ENCODE measurements at places on chromosomes 6 and 20.

- no peak for DNase-seq
Measured at GRCh38 chr6:126232671-126233070, 107.2 kb upstream of the CENPW start.

- DNase-seq: no peak
Measured at GRCh38 chr6:107713563-107713962, 110.5 kb downstream of the SCML4 start.

GRCh38 chr20:46622165-46622564 is 29.1 kb downstream of the SLC13A3 start:
- DNase-seq: no peak

DNA sequence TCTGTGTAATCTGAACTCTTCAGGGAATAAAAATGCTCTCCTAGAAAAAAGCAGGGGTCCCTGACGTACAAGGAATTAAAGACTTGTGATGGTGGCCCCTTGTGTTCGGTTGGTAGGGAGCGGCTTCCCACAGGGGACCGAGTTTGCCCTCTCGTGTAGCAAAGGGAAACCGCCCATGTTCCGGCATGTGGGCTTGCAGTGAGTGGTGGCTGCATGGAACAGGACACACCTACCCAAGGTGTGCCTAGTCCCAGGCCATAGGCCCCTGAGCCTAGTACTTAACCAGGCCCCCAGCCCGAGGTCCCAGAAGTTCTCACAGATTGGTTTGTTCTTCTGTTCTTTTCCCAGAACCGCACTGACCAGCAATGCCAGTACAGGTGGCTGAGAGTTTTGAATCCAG is 15.5 kb downstream of the MYBL2 start:
- no peak for DNase-seq

DNA sequence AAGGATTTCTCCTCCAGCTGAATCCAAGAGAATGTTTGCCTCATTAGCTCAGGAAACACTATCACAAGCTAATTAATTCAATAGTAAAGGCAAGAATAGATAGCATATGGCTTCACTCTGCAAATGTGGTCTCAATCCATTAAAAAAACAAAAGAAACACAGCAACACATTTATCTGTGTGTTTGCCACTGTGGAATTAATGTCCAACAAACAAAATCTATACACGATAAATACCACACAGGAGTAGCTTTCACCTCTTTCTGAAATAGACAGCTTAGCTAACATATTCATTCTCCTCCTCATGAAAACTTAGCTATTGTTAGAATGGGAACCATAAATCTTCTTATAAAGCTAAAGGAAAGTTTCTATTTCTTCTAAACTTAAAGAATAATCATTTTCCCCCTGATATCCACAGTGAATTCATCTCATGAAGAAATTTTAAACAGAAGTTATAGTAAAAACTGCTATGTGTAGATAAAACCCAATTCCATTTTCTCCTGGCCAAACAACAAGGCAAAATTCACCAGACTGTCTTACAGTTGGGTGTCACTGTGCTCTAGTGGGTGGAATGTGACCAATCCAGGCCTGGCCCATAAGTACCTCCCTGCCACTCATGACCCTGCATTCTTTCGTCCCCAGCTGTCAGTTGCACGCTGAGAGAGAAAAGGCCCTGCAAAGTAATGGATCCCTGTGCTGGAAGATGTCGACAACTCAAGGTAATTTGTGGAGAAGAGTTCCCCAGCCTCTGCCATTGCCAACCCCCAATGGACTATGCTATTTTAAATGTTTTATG is 92.9 kb upstream of the NRSN1 start:
- no peak for DNase-seq

DNA sequence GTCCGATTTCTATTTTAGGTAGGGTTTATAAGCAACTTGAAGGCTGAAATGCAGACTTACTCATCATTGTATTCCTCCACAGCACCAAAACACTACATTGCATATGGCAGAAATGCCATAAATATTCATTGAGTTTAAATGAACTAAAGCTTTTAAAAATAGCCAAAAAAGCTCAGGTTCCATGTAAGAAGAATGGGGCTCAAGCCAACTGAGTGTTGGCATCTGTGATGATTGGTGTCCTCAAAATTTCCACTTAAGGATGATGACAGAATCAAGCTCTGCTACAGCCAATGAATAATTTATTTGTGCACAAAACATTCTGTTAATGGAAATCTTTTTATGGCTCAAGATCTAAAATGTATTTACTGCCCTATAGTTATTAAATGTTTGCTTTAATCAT is 115.4 kb downstream of the HIVEP2 start:
- DNase-seq: no peak

DNA sequence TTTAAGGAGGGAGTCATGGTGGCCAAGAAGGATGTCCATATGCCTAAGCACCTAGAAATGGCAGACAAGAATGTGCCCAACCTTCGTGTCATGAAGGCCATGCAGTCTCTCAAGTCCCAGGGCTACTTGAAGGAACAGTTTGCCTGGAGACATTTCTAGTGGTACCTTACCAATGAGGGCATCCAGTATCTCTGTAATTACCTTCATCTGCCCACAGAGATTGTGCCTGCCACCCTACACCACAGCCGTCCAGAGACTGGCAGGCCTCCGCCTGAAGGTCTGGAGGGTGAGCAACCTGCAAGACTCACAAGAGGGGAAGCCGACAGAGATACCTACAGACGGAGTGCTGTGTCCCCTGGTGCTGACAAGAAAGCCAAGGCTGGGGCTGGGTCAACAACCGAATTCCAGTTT is 115.0 kb downstream of the HFE start:
- DNase-seq: no peak

- DNase-seq: no peak
Measured at GRCh38 chr20:58596244-58596643, 54.8 kb upstream of the STX16 start.

DNA sequence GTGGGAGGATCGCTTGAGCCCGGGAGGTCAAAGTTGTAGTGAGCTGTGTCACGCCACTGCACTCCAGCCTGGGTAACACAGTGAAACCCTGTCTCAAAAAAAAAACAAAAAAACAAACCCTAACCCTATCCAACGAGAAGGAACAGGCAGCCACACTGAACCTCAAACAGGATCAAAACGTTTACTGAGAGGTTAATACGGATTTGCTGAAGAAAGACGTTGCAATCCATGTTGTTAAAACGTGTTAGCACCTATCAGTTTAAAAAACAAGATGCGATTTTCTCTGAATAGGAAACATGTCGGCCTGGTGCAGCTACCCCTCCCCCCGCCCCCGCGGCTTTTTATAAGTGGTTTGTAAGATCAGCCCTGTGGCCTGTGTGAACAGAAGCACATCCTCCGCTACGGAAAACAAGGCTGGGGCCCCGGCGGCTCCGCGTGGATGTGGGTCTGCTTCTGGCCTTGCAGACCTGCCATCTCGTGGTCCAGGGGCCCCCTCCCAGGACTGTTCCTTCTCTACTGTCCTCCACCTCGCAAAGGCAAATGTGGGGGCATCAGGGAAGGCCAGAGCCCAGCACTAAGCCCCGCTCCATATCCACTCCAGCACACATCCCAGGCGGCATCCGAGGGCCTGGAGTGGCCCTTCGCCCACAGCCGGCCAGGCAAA is 11.4 kb downstream of the SLC2A4RG start:
- DNase-seq: peak; percentile 65
